DMS79 treated with DMSO at 0.1 percent for 48 hours (cell line): ENCODE measurements at places on chromosomes 2 and 18.

GRCh38 chr2:187453078-187453641 is 5.1 kb upstream of the CALCRL start:
- DNase-seq, result no peak

GRCh38 chr2:73561422-73561821 is 80.8 kb downstream of the NAT8 start:
- DNase-seq, result no peak

DNA sequence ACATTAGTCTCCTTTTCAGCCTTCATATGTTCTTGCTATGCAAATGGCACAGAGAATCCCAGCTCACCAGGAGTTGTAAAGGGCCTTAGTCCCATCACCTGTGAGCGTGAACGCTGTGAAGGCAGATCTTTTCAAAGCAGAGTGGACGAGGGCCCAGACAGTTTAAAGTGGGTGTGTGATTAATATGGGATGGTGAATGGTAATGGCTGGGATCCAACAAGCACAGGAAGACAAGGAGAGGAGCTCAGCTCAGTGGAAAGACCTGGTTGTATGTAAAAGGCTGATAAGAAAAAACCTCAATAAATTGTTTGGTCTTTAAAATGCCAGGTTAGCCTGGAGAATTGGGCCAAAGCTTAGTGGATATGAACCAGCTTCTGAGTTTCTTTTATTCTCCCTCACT is 326.2 kb downstream of the NYAP2 start:
- DNase-seq, result no peak

- DNase-seq, result no peak
These were observed 35.7 kb upstream of the ST3GAL5 start for GRCh38 chr2:85924522-85924921.

DNA sequence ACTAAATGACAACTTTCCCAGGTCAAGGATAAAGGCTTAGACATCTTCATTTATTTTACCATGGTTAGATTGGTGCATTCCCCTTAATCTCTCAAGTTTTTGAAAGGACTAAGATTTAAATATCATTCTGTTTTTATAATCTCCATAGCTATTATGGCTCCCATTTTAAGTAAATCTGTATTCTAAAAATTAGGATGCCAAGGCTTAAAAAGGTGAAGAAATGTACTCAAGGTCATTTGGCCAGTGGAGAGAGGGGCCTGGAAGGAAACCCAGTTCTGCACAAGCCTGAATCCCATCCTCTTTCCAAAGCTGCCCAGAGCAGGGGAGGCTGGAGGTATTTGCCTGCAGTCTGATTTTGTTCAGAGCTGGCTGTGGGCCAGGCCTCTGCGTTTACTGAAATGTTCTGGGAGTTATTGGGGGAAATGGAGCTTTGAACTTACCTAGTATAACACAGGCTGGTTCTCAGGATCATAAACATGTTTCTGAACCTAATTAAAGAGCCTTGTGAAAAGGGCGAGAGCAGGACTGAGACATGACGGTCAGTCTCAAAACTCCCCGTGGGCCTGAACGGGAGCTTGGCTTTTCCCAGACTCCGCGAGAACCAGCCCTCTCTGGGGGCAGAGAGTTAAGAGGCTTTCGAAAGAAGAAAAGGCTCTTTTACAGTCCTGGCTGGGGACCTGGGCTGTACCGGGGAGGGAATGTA is 85.6 kb downstream of the DDX1 start:
- peak; percentile 55 for DNase-seq

DNA sequence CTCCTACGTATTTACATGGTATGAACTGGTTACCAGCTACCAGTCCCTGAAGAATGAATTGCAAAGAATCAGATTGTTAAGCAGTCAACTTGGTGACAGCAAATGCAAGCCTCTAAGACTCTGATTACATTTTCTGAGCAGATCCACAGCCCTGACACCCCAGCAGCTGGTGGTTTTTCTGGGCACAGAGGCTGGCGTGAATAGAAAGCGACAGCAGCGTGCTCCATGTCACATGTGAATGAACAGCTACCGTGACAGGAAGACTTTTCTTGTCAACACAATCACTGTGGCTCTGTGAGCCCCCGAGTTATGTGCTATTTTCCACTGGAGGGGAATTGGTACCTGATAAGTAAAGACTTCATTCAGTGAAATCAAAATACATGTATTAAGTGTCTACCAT is 93.2 kb upstream of the CBLN2 start:
- no peak for DNase-seq

- no peak for DNase-seq
These were observed 607 bp upstream of the UBE2F start for GRCh38 chr2:237966250-237966564.

- DNase-seq, result peak; percentile 13
These were observed 188.2 kb downstream of the BCL2 start for GRCh38 chr18:63131106-63131958.

- peak; percentile 99 for DNase-seq
These were observed 48.4 kb downstream of the MAP2 start for GRCh38 chr2:209472112-209472832.

GRCh38 chr2:120231564-120231973 is 8.4 kb upstream of the TMEM185B start:
- no peak for DNase-seq

DNA sequence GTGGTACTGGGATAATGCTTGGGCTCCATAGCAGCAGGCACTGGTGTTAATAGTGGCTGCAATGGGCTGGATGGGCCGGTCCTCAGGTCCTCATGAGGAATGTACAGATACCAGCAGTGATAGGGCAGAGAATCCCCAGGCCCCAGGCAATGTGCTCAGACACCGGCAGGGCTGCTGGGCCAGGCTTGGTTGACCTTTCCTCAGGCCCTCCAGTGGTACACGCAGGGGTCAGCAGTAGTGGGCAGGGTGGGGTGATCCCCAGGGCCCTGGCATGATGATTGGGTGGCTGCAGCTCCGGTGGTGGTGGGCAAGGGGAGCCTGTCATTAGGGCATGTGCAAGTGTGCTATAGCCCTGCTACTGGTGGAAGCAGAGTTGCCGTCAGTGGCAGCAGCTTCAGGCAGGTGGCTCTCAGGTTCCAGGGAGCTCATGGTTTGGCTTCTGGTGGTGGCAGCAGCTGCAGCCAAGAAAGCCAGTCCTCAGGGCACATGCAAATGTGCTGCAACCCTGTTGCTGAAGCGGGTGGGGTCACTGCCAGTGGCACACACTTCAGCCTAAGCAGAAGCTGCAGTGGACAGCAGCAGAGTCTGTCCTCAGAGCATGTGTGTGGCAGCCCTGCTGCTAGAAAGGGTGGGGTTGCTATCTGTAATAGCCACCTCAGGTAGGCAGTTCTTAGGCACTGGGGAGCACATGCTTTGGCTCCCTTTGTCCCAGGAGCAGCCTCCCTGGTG is 56.8 kb downstream of the CCNT2 start:
- DNase-seq, result no peak

DNA sequence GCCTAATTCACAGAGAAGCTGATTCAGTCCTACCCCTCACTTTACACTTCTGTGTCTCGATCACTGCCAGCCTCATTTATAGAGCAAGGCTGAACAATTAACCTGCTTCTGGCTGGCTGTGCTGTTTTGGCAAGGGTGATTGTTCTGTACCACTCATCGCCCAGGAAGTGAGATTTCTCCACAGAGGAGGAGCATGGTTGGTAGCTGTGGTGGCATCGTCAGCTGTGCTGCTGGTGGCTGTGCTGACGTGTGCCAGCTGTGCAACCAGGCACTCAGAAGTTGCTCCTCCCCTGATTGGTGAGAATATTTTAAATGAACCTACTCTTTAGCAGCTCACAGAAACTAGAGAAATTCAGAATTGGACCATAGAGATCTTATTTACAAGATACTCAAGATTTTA is 158.3 kb downstream of the EML6 start:
- DNase-seq, result no peak

DNA sequence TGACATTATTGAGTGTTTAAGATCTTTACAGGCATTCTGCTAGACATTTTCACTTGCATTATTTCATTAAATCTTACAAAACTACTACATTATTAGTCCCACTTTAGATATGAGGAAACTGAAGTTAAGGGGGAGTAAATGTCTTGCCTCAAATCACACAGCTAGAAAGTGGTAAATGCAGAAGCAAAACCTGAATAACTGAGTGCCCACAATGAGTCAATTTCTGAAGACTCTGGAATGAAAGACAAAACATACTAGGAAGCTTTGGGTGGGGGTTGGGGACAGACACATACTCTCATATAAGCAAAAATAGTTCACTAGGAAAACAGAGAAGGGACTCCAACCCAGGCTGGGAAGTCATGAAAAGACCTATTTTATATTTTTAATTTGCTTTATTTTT is 214.4 kb upstream of the LRATD1 start:
- no peak for DNase-seq

DNA sequence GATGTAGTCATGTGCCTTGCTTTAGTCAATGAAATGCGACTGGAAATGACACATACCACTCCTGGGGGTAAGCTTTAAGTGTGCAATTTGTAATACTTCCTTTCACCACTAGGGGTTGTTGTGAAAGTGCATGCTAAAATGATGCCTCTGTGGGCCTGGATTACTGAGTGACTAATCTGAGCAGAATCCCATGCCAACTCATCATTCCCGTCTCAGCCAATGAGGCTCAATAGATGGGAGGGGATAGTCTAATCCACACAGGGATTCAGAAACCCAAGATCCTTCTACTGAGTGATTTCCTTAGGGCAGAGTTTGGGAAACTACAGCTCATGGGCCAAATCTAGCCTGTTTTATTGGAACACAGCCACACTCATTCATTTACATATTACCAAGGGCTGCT is 54.0 kb downstream of the HRH4 start:
- no peak for DNase-seq

DNA sequence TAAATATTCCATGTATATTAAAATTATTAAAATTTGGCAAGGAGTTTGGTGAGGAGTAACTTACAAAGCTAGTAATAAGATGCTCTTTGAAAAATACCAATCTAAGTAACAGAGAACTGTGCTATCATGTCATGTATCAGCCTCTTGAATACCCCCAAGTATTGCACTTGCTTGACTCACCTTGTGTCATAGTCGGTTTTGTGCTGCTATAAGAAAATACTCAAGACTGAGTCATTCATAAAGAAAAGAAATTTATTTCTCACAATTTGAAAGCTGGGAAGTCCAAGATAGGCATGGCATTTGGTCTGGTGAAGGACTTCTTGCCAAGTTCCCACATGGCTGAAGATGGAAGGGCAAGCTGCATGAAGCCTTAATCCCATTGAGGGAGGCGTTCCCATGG is 179.2 kb downstream of the MEMO1 start:
- no peak for DNase-seq

DNA sequence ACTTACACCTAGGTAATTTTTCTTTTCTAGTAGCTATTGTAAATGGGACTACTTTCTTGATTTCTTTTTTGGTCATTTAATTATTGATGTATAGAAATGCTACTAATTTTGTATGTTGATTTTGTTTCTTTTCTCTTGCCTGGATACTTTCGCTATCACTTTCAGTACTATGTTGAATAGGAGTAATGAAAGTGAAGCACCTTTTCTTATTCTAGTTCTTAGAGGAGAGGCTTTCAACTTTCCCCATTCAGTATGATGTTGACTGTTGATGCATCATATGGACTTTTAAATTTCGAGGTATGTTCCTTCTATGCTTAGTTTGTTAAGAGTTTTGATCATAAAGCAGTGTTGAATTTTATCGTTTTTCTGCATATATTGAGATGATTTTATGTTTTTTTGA is 142.5 kb downstream of the CDH19 start:
- no peak for DNase-seq

DNA sequence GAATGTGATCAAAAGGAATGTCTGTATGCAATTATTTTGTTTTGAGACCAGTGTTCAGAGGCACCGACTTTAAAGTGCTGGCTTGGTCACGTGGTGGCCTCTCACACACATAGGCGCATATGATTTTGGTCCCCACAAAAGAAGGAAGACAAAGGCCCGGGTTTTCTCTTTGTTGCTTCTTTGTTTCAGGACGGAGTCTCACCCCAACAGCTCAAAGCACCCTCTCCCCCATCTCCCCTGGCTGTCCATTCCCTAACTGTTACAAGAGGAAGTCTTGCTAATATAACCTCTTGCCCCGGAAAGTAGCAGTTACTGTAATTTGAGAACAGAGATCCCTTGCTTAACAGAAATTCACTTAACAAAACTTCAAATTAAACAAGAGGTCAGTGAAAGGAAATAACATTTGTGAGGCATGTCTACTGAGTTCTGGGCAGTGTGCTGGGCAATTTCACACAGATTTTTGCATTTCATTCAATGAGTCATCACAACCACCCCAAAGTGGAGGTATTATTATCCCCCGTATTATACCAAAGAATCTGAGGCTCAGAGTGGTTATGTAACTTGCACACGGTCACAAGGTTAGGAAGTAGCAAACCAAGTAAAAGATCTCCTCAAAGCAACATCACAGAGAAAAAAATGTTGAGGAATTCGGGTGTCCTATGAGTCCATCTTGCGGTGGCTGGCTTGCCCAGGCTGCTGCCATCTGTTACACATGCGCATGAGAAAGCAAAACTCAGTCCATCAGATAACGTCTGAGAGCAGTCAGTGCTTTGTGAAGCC is 75.8 kb downstream of the SDC1 start:
- no peak for DNase-seq

GRCh38 chr2:154161286-154161685 is 289.6 kb downstream of the GALNT13 start:
- no peak for DNase-seq

- DNase-seq, result no peak
These were observed 145.4 kb downstream of the TCF4 start for GRCh38 chr18:55442561-55442960.

DNA sequence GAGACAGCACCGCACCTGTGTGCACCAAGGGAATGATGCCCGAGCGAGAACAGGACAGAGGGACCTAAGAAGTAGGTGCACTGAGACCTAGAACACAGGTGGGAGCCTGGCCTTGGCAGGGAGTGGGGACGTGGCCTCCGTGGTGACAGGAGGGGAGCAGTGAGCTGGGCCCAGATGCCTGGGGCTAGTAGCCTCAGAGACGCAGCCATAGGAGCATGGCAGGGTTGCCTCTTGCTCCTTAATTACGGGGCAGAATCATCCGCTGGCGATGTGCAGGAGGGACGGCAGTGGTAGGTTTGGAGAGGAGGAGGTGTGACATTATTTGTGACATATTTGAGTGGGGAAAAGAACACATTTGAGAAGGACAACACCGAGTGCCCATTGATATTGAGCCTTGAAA is 57.0 kb upstream of the HPCAL1 start:
- no peak for DNase-seq

- no peak for DNase-seq
These were observed 59.3 kb downstream of the SERTAD2 start for GRCh38 chr2:64594226-64594989.

DNA sequence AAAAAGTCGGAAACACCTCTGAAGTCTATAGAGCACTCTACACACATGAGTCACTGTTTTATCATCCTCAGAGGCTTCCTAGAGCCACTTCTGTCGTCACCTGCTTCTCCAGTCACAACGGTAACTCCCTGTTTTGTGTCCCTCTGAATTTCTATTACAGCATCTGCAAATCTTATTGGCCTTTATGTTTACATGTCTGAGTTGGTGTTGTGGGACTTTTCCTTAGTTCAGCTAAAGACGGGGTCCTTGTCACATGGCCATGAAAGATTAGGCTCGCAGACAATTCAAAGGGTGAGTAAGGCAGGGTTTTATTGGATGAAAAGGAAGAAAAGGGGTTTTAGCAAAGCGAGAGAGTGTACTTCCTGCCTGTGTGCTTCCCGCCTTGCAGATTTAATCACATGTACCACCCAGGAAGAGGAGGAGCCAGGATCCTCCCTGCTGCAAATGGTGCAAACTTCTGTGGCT is 185.6 kb downstream of the LPIN1 start:
- DNase-seq, result no peak

- no peak for DNase-seq
These were observed 62.8 kb downstream of the DCC start for GRCh38 chr18:52402814-52403213.

GRCh38 chr2:42787424-42787787 is 5.0 kb downstream of the HAAO start:
- DNase-seq, result no peak
